Activated B cell treated with CpG ODN at 0.5 μM for 24 hours (primary cell): ENCODE measurements at places on chromosomes 3 and 15.
A peak's percentile ranks its signal among the peaks of the same experiment; 100 is the strongest.

DNA sequence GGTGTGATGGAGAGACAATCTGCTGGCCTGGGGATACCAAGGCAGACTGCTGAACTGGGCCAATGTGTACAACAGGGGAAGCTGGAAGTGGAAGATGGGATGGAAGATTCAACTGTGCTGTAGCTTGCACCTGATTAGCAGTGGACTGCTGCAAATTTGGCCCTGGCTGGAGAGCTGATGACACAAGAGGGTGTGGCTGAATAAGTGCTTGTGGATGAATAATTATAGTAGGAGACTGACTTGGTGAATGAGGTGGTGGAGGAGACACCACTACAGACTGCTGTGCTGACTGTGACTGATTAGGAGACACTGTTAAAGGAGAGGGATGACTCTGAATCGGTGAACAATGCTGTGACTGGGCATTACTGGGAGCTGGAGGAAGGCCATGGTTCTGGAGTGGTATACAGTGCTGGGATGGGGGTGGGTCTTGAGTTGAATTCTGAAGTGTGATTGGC, 52.5 kb downstream of the PHC3 start:
- H3K4me1 ChIP-seq: peaks cover 20% of the 10 kb centered on the region
- H3K27ac ChIP-seq: peak overlapping the region; percentile 57
- H3K36me3 ChIP-seq: peaks cover 59% of the 10 kb centered on the region
- H3K27me3 ChIP-seq: no peaks in the 10 kb centered on the region
- DNase-seq: no peak
- H3K4me3 ChIP-seq: peak overlapping the region; percentile 9

- DNase-seq: no peak
- H3K27ac ChIP-seq: no peak overlapping the region
- H3K36me3 ChIP-seq: no peaks in the 10 kb centered on the region
Observed at GRCh38 chr3:64190517-64191515, 34.5 kb downstream of the PRICKLE2 start.

DNA sequence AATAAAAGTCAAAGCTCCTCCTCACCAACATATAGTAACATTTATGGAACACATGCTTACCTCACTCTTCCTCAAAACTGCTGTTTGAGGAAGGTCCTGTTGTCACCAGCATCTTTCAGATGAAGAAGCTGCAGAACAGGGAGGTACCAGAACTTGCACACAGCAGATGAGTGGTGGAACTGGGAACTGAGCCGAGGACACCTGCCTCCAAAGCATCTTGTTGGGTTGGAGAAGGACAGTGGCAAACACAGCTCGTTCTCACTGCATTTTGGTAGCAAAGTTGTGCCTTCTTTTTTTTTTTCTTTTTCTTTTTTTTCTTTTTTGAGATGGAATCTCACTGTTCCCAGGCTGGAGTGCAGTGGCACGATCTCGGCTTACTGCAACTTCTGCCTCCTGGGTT, 76.0 kb downstream of the CEMIP start:
- H3K27ac ChIP-seq: no peak overlapping the region
- no peaks in the 10 kb centered on the region for H3K27me3 ChIP-seq
- H3K4me3 ChIP-seq: no peak overlapping the region
- no peak for DNase-seq

- no peaks in the 10 kb centered on the region for H3K36me3 ChIP-seq
- H3K4me1 ChIP-seq: no peaks in the 10 kb centered on the region
- DNase-seq: no peak
- H3K27me3 ChIP-seq: peaks cover 17% of the 10 kb centered on the region
- no peak overlapping the region for H3K4me3 ChIP-seq
Observed at GRCh38 chr3:160611141-160611540, 45.8 kb upstream of the KPNA4 start.

DNA sequence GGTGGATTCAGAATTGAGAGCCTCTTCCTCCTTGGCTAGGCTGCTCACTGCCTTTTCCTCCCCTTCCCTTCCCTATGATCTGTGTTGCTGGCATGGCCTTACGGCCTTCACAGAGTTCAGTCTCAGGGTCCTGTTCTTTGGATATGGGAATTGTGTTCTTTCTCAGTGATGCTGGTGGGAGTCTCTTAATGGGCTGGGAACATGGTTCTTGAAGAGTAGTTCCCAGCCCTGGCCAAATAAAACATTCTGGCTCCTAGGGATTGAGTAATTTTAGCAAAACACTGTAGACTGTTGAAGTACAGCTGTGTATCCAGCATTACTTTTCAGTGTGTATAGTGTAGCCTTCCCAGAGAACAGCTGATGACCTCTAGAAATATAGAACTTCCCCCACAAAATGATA, 22.6 kb upstream of the FILIP1L start:
- DNase-seq: no peak
- H3K36me3 ChIP-seq: peaks cover 4% of the 10 kb centered on the region
- H3K4me1 ChIP-seq: no peaks in the 10 kb centered on the region
- no peaks in the 10 kb centered on the region for H3K27me3 ChIP-seq

- no peak for DNase-seq
- H3K4me1 ChIP-seq: peaks cover 30% of the 10 kb centered on the region
- H3K36me3 ChIP-seq: no peaks in the 10 kb centered on the region
- H3K27ac ChIP-seq: no peak overlapping the region
- no peak overlapping the region for H3K4me3 ChIP-seq
- no peaks in the 10 kb centered on the region for H3K27me3 ChIP-seq
Observed at GRCh38 chr15:100958326-100959065, 39.3 kb downstream of the LRRK1 start.

GRCh38 chr3:134658555-134658954, 7.7 kb upstream of the KY start:
- no peaks in the 10 kb centered on the region for H3K4me1 ChIP-seq
- H3K27ac ChIP-seq: no peak overlapping the region
- no peak overlapping the region for H3K4me3 ChIP-seq
- no peaks in the 10 kb centered on the region for H3K36me3 ChIP-seq

DNA sequence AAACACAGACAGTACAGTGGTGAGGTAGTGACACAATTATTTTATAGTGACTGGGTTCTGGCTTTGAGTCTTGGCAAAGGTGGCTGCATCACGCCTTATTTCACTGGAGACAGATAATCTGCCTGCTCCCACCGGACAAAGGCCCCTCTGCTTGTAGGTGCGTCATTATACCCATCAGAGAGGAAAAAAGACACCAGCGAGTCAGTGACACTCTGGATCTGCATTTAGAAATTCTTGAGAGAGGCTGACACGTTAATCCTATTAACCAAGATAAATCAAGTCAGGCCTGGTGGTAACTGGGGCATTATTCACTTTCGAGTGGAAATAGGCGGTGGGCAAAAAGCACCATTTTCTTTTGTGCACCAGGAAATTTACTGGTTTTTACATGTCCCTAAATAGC, 76.2 kb downstream of the NR2F2 start:
- peaks cover 45% of the 10 kb centered on the region for H3K27me3 ChIP-seq
- no peak for DNase-seq
- H3K36me3 ChIP-seq: no peaks in the 10 kb centered on the region
- no peak overlapping the region for H3K4me3 ChIP-seq
- H3K27ac ChIP-seq: no peak overlapping the region

- no peaks in the 10 kb centered on the region for H3K36me3 ChIP-seq
- no peak overlapping the region for H3K4me3 ChIP-seq
- peaks cover 10% of the 10 kb centered on the region for H3K27me3 ChIP-seq
- no peak overlapping the region for H3K27ac ChIP-seq
- no peak for DNase-seq
Observed at GRCh38 chr3:150256318-150256717, 151.8 kb upstream of the TSC22D2 start.

GRCh38 chr3:70863049-70863448, 550.6 kb upstream of the MDFIC2 start:
- no peaks in the 10 kb centered on the region for H3K4me1 ChIP-seq
- no peak for DNase-seq
- H3K27me3 ChIP-seq: peaks cover 14% of the 10 kb centered on the region

- peaks cover 8% of the 10 kb centered on the region for H3K27me3 ChIP-seq
- no peaks in the 10 kb centered on the region for H3K4me1 ChIP-seq
- no peaks in the 10 kb centered on the region for H3K36me3 ChIP-seq
- no peak for DNase-seq
Observed at GRCh38 chr3:10594915-10595314, 89.5 kb upstream of the ATP2B2 start.

DNA sequence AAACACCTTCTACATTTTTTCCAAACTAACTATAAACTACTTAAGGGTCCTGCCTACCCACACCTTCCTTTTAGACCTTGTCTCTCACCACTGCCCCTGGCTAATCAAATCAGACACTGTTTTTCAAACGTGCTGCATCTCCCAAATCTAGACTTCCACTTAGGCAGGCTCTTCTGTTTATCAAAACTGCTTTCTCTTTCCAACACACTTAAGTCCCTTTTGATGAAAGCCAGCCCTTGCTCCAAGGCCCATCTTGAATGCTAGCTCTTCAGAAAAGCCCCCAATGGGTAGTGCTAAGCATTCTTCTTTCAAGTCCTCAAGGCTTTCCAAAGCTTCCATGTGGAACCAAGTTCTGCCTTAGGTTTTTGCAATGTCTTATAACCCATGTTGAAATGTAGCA, 888.3 kb downstream of the TUSC7 start:
- no peaks in the 10 kb centered on the region for H3K36me3 ChIP-seq
- no peak overlapping the region for H3K27ac ChIP-seq
- no peaks in the 10 kb centered on the region for H3K27me3 ChIP-seq
- no peaks in the 10 kb centered on the region for H3K4me1 ChIP-seq
- DNase-seq: no peak
- H3K4me3 ChIP-seq: no peak overlapping the region

DNA sequence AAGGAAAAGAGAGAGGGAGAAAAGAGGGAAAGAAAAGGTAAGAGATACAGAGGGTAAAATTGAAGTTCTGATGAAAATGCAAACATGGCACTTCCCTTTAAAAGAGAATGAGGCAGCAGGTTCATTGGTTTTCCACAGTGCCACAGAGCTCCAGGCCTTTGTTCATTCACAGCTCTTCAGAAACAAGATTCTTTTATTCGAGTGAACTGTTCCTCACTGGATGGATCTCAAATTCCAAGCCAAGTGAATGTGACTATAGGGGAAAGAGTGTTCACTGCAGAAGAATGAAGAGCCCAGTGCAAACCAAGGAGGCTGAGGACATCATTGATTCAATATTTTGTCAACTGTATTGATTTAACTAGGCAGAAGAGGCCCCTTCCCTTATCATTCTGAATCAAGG, 280.3 kb upstream of the PROK2 start:
- no peak overlapping the region for H3K27ac ChIP-seq
- no peak for DNase-seq
- H3K4me1 ChIP-seq: no peaks in the 10 kb centered on the region
- H3K4me3 ChIP-seq: no peak overlapping the region
- H3K27me3 ChIP-seq: peaks cover 7% of the 10 kb centered on the region
- H3K36me3 ChIP-seq: peaks cover 7% of the 10 kb centered on the region

DNA sequence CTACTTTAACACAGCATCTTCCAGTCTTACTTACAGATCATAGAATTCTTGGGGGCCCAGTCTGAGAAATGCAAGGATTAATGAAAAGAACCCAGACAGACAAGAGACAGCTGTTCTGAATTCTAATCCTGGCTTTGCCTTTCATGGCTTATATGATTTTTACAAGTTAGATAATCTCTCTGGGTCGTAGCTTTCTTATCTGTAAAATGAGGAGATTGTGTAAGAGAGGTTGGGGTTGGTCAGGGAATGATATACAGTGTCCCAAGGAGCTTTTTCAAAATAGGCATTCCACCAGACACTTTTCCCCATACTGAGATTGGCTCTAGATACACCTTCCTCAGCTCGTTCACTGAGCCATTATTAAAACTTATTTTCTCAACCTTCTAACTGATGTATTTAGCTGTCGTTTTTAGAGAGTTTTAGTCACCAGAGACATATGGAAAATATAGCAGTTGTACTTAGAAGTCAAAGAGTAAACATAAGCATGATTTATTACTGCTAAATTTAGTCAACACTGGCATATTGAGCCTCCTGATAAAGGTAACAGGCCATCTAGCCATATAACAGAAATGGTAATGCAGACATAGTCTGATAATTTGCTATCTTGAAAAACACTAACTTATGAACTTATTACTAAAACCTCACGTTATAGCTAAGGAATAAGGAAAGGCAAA, 163.0 kb upstream of the MLF1 start:
- H3K4me1 ChIP-seq: no peaks in the 10 kb centered on the region
- peaks cover 11% of the 10 kb centered on the region for H3K36me3 ChIP-seq
- H3K27me3 ChIP-seq: no peaks in the 10 kb centered on the region
- DNase-seq: no peak
- no peak overlapping the region for H3K27ac ChIP-seq
- no peak overlapping the region for H3K4me3 ChIP-seq

DNA sequence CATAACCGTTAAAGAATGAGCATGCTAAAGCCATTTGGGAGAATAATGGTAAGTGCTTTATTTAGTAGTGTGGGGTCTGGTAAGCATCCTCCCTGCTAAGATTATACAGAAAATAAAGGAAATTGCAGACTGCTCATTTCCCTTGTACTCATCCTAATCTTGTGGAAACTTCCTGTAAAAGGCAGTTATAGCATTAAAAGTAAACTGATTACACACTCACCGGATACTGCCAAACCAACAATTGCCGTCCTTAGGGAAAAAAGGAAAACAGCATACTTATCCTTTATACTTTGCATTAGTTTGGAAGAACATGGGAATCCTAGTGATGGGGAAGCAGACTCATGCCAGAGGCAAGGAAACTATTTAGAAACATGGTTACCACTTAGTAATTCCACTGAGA, 5.3 kb upstream of the SPRED1 start:
- no peak overlapping the region for H3K27ac ChIP-seq
- H3K27me3 ChIP-seq: peaks cover 21% of the 10 kb centered on the region
- no peak overlapping the region for H3K4me3 ChIP-seq
- H3K4me1 ChIP-seq: peaks cover 15% of the 10 kb centered on the region
- DNase-seq: no peak
- H3K36me3 ChIP-seq: peaks cover 6% of the 10 kb centered on the region

DNA sequence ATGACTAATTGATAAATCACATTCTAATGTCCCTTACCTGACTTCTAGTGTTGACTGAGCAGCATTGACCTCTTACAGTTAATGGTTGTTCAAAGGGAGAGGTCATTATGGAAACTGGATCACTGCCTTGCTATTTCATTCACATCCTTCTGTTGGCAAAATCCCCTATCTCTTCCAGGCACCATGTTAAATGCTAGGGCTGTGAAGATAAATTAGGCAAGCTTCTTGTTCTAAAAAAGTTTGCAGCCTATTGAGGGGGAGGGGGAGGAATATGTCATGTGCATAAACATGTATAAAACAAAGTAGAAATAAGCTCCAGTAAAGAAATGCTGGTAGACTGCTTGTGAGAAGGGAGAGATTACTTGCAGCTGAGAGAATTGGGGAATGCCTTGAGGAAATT, 84.8 kb upstream of the MLF1 start:
- H3K27me3 ChIP-seq: no peaks in the 10 kb centered on the region
- H3K36me3 ChIP-seq: no peaks in the 10 kb centered on the region
- H3K4me1 ChIP-seq: no peaks in the 10 kb centered on the region
- no peak overlapping the region for H3K4me3 ChIP-seq
- DNase-seq: no peak
- H3K27ac ChIP-seq: no peak overlapping the region

DNA sequence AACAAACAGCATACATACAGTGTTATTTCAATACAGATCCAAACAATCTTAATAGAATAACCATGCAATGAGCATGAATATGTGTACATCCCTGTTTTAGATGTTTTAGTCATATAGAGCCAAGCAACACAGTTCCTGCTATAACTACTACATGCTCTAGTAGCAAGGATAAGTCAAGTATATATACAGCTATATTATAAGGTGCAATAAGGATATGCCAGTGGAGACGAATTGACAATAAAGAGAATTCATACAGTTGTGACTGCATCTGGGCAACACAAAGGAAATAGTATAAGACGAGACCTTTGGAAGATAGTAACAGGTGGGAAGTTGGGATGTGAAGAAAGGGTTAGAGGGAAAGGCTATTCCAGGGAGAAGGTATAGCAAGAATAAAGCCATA, 103.4 kb downstream of the TPRG1 start:
- peaks cover 14% of the 10 kb centered on the region for H3K4me1 ChIP-seq
- no peak overlapping the region for H3K4me3 ChIP-seq
- no peaks in the 10 kb centered on the region for H3K36me3 ChIP-seq
- DNase-seq: no peak

- H3K27me3 ChIP-seq: peaks cover 7% of the 10 kb centered on the region
- H3K36me3 ChIP-seq: no peaks in the 10 kb centered on the region
- no peak for DNase-seq
Observed at GRCh38 chr3:182527745-182528144, 265.6 kb upstream of the ATP11B start.
